Fibroblast of lung (primary cell): ENCODE measurements at places on chromosomes 6 and 20. TPM values are rescaled to one million over a fixed set of nuclear protein-coding genes. Genes with fewer than 3 reads are reported as not detected.

GRCh38 chr6:40526036-40526435 is 61.1 kb downstream of the LRFN2 start:
- H3K36me3 ChIP-seq: no peaks in the 10 kb centered on the region
- DNase-seq: no peak
- no peaks in the 10 kb centered on the region for H3K27me3 ChIP-seq
- H3K27ac ChIP-seq: no peak overlapping the region

The LGSN gene
- under 0.01 TPM in 1 of 2 replicates, not detected in the other for total RNA-seq

- no peak for DNase-seq
- no peak overlapping the region for H3K27ac ChIP-seq
Observed at GRCh38 chr6:6474170-6474920, 114.2 kb upstream of the LY86 start.

DNA sequence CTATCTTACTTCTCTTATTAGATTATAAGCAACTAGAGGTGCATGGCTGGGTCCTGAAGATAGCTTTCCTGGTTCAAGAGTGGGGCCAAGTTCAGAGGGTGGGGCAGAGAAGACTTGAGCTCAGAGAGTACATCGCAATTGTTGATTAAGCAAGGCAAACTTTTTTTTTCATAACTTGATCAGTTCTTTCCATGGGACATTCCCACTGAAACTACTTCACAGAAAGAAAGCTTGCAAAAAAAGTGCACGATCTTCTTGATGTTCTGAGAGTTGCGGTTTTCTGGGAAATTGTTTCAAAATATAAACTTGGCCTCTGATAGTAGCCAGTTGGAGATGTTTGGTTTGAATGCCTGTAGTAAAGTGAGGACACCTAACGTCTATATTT is 100.9 kb downstream of the ZDHHC14 start:
- no peak for DNase-seq
- no peaks in the 10 kb centered on the region for H3K36me3 ChIP-seq
- no peak overlapping the region for H3K4me3 ChIP-seq
- H3K27ac ChIP-seq: no peak overlapping the region
- H3K27me3 ChIP-seq: no peaks in the 10 kb centered on the region

GRCh38 chr6:46039646-46040045 is 24.0 kb upstream of the CLIC5 start:
- H3K27me3 ChIP-seq: no peaks in the 10 kb centered on the region
- H3K36me3 ChIP-seq: no peaks in the 10 kb centered on the region
- H3K4me1 ChIP-seq: peaks cover under 1% of the 10 kb centered on the region

- no peaks in the 10 kb centered on the region for H3K4me1 ChIP-seq
- no peak within 1 kb of the TSS for H3K27ac ChIP-seq
- H3K4me3 ChIP-seq: peak within 1 kb of the TSS; percentile 21
- no peak for DNase-seq
- H3K36me3 ChIP-seq: no peaks in the 10 kb centered on the region
Observed at GRCh38 chr6:89412071-89413005, at the start of gene RRAGD. RRAGD (minus strand) TSS chr6:89412273; CDS start chr6:89411993, 280 bp downstream.

The ORC3 gene
- 17.2 and 23.8 TPM in 2 replicates for total RNA-seq

DNA sequence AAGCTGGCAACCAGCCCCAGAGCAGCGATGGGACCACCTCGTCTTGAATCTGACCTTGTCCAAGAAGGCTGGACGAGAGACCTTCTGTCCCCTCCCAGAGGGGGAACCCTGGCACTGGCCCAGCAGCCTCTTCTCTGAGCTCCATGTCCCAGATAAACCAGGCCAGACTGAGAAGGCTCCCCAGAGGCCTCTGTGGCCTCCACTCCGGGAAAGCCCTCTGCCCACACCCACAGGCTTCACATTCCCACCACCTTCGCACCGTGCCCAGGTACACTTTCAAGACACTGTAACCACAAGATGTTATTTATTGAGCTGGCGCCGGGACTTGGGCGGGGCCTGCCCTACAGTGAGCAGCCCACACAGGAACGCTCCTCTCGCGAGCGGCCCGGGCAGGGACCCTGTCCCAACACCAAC is 33.2 kb downstream of the ADA start:
- peaks cover 33% of the 10 kb centered on the region for H3K36me3 ChIP-seq
- H3K4me3 ChIP-seq: no peak overlapping the region
- H3K4me1 ChIP-seq: peaks cover 3% of the 10 kb centered on the region
- DNase-seq: no peak
- no peaks in the 10 kb centered on the region for H3K27me3 ChIP-seq

GRCh38 chr6:145502416-145502815 is 232.9 kb downstream of the EPM2A start:
- no peaks in the 10 kb centered on the region for H3K4me1 ChIP-seq
- no peaks in the 10 kb centered on the region for H3K27me3 ChIP-seq
- no peak overlapping the region for H3K4me3 ChIP-seq
- DNase-seq: no peak
- no peaks in the 10 kb centered on the region for H3K36me3 ChIP-seq

- H3K27me3 ChIP-seq: no peaks in the 10 kb centered on the region
- DNase-seq: peak; percentile 99
- H3K36me3 ChIP-seq: no peaks in the 10 kb centered on the region
- peaks cover 28% of the 10 kb centered on the region for H3K4me1 ChIP-seq
- peak overlapping the region; percentile 87 for H3K27ac ChIP-seq
Observed at GRCh38 chr6:37137201-37138090, 32.5 kb upstream of the PIM1 start.

DNA sequence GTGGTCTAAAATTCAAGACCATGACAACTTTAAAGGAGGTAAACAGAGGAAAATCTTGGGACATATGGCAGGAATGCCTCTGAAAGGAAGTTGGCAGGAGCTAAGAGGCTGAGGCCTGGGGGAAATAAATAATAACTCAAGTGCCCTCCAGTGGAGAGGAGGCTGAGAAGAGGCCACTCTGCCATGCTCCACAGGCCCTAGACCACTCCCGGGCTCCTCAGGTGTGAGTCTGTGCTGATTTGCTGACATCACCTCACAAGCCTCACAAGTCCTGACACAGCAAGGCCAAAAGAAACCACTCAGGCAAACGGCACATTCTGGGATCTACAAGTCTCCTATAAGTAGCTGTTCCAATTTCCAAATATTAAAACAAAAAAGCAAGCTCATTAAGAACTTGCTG is 91.0 kb upstream of the RIPOR2 start:
- no peaks in the 10 kb centered on the region for H3K27me3 ChIP-seq
- H3K4me1 ChIP-seq: no peaks in the 10 kb centered on the region
- no peaks in the 10 kb centered on the region for H3K36me3 ChIP-seq
- H3K27ac ChIP-seq: no peak overlapping the region
